ENCODE measurements at places on chromosomes 5 and 9.

DNA sequence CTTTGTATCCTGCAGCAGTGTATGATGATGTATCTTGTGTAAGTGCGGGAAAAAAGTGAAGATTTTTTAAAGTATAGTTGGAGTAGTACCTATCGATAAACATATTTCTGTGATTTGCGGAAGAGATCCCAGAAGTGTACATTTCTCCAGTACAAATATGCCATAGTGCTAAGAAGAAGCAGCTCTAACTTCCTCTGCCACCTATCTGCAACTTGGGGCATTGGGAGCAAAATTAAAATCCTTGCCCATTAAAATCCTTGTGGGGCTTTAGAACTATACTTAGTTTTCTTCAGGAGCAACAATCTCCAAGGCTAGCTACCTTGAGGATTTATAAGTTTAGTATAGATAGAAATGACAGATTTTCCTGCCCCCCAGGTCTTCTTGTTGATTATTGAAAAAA is 123.7 kb downstream of the VCAN start:
- no peak for DNase-seq

DNA sequence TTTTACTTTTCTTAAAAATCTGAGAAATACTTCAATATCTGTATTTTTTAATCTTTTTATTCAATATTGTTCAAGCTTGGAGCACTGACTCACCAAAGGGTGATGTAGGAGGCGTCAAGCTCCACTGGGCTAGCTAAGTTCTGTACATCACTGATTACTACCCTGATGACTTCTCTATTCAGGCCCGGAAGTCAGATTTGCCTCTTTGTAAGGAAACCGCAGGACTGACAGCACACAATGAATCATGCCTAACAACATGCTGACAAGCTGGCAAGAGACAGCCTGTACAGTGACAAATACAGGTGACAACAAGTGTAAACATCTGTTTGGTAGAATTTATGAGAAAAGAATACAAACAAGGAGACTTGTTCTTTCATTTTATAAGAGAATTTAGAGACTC is 627.9 kb upstream of the RORB start:
- peak; percentile 3 for DNase-seq

GRCh38 chr9:129318121-129319075 is 140.3 kb upstream of the IER5L start:
- no peak for DNase-seq

GRCh38 chr5:119082691-119083090 is 11.8 kb downstream of the DMXL1 start:
- DNase-seq: no peak

DNA sequence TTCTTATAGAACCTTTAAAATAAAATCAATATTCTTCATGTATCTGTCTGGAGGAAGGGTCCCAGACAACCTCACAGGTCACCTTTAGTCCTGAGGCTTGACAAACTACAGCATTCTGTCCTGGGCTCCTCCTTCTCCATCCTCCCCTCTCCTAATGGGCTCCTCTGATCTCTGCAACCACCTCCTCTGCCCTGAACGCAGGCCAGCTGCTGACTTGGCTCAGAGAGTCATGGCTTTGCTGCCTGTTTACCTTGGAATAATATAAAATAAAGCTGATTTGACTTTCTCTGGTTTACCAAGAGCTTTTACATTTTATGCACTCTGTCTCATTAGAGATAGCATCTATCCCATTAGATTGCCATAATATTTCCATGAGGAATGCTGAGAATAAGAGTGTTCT is 159.4 kb downstream of the SEMA6A start:
- DNase-seq: no peak
